Left ventricle myocardium inferior (tissue), 1 donor: ENCODE measurements at places on chromosomes 6 and 20. TPM values are rescaled to one million over a fixed set of nuclear protein-coding genes. Genes with fewer than 3 reads are reported as not detected.

DNA sequence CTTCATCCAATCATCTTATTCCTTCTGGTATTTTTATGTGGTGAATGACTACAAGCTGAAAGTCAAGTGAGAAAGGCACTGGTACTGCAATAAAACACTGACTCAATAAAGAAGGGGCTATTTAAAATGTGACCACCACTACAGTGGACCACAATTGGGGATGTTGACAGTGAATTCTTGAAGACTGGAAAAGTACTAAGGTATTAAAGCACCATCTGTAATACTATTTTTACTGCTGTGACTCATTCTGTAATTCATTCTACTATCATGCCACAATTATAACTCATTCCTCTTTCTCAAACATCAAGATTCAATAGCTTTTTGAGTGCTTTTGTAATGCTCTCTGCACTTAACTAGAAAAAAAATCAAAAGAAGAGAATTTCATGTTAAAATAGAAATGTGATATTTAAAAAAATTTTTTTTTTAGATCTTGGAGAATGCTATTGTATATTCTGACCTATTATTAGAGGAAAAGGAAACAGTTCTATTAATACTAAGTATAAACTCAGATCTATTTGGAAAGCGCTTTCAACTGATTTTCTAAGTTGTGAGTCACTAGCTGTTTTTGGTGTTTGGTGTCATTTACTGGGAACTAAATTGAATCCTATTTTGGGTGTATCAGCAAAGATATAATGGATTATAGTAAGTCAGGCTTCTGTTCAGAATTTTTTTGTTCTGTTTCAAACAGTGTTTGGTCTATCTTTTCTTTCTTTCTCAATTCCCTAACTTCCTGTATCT lies 104.7 kb upstream of the TMEM170B start:
- DNase-seq = no peak

GRCh38 chr6:162200041-162200440 lies 527.5 kb downstream of the PRKN start:
- DNase-seq = no peak

The VGLL2 gene
- total RNA-seq = 2.4 TPM

GRCh38 chr6:10873374-10873773 lies 8.5 kb downstream of the GCM2 start:
- no peak for DNase-seq

The IL17F gene
- total RNA-seq = not detected

GRCh38 chr6:47258724-47259347 lies 50.9 kb downstream of the TNFRSF21 start:
- DNase-seq = no peak

GRCh38 chr6:50600280-50600679 lies 113.0 kb upstream of the TFAP2D start:
- DNase-seq = no peak

GRCh38 chr6:124956018-124956417 lies 6.2 kb upstream of the RNF217 start:
- DNase-seq = no peak
